Glomerular endothelial cell (primary cell): ENCODE measurements at places on chromosomes 6 and 20.

GRCh38 chr6:118444796-118445195 is 103.3 kb upstream of the PLN start:
- no peak for DNase-seq

- peak; percentile 64 for DNase-seq
Measured at GRCh38 chr6:80143419-80143937, 37.0 kb downstream of the BCKDHB start.

DNA sequence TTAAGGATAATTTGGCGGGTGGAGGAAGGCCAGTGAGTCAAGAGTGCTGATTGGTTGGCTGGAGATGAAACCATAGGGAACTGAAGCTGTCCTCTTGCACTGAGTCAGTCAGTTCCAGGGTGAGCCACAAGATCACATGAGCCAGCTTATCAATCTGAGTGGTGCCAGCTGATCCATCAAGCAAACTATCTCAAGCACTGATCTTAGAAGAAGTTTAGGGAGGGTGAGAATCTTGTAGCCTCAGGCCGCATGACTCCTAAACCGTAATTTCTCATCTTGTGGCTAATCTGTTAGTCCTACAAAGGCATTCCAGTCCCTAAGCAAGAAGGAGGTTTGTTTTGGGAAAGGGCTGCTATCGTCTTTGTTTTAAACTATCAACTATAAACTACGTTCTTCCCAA is 954.3 kb downstream of the KIF16B start:
- DNase-seq: no peak

- no peak for DNase-seq
Measured at GRCh38 chr6:21341910-21342309, 251.6 kb upstream of the SOX4 start.

DNA sequence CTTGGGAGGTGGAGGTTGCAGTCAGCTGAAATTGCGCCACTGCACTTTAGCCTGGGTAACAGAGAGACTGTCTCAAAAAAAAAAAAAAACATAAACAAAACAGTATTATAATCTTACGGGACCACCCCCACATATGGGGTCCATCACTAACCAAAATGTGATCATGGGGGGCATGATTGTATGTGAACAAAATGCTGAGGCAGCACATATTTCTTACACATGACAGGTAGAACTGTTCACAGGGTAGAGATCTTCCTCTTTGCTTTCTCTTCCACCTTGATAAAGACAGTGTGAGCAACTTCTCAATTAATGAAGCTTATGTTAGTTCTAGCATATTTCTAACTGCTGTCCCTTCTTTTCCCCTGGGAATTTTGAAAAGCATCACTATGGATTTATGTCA is 24.7 kb downstream of the NFATC2 start:
- no peak for DNase-seq

DNA sequence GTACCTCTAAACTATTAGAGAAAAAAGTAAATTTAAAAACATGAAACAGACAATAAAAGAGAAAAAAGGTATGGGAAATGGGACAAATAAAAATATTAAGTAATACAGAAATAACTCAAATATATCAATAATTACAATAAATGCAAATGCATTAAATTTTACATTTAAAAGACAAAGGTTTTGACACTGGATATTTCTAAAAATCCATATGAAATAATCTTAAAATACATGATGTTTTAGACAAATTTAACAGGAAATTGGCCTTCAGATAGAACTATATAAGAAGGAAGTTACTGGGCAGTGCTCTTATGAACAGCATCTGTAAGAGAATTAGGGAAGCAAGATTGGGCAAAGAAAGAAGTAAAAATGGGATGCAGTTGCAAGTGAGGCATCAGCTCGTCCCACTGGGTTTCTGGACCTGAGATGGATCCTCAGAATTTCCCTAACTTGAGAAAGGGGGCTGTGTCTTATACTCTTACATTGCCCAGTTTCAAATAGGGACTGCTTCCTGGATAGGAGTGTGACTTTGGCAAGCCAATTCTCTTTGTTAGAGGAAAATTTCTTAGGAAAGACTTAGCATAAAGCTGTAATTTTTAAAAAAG is 376.7 kb downstream of the SMOC2 start:
- no peak for DNase-seq

- DNase-seq: no peak
Measured at GRCh38 chr6:1110164-1110563, 201.7 kb upstream of the FOXQ1 start.

DNA sequence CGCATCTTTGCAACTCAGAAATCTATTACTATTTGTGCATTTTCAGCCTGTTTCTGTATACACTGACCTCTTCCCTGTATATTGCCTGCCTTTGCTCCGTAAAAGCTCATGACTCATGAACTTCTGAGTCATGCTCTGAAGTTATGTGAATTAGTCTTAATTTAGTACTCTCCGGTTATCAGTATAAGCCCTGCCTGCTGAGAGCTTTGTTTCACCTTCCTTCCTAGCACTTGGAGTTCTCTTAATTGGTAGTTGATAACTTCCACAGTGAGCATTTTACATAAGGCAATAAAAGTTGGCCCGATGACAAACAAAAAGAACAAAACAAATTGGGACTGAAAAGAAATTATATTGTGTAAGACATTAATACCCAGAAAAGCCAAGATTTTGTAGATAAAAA is 231.4 kb downstream of the GJA1 start:
- DNase-seq: peak; percentile 81

DNA sequence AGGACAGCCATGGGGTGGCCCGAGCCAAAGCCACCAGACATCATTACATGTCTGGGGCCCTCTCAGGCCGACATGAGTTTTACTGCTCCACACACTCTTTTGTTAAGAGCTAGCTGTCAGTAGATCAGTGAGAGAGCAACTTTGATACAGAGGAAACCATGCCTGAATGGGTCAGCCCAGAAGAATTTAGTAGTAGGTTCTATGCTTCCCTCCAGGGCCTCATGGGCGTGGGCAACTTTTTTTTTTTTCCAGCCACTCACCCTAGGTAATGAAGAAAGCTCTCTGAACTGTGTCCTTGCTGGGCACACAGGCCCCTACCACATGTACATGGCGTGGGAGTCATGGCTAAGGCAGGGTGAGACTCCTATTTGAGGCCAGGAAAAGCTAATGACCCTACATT is 38.8 kb downstream of the HLA-F start:
- no peak for DNase-seq

- DNase-seq: peak; percentile 14
Measured at GRCh38 chr6:38673397-38674165, 29.4 kb downstream of the GLO1 start.
